D721Med (cell line): ENCODE measurements at places on chromosomes 7 and 10.

DNA sequence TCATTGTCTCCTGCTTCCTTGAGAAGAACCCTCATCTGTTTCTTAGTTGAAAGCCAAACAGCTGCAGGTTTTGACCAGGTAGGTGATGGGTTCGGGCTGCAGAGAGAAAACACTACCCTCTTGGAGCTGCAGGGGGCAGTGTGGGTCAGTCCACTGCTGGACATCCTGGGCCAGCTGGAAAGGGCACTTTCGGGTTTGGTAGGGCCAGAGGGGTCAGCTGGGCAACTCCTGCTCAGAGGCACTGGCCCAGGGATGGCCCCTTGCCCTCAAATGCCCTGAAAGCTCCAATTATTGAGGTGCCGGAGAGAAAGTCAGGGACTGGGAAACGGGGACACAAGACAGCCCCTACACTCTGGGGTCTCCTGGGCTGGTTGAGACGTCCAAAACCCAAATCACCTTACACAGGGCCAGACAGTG lies 90.7 kb downstream of the MKI67 start:
- no peak for DNase-seq

GRCh38 chr7:120802751-120803150 lies 55.2 kb downstream of the TSPAN12 start:
- no peak for DNase-seq

DNA sequence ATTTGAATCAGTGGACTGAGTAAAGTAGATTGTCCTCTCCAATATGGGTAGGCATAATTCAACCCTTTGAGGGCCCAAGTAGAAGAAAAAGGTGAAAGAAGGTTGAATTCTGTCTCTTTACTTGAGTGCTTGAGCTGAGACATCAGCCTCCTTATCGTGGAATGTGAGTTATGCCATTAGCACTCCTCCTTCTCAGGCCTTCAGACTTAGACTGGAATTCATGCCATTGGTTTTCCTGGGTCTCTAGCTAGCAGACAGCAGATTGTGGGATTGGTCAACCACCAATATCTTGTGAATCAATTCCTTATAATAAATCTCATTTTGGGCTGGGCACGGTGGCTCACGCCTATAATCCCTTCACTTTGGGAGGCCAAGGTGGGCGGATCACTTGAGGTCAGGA lies 89.2 kb downstream of the CUL2 start:
- no peak for DNase-seq

- no peak for DNase-seq
Observed at GRCh38 chr10:59337201-59337652, 25.1 kb downstream of the FAM13C start.

DNA sequence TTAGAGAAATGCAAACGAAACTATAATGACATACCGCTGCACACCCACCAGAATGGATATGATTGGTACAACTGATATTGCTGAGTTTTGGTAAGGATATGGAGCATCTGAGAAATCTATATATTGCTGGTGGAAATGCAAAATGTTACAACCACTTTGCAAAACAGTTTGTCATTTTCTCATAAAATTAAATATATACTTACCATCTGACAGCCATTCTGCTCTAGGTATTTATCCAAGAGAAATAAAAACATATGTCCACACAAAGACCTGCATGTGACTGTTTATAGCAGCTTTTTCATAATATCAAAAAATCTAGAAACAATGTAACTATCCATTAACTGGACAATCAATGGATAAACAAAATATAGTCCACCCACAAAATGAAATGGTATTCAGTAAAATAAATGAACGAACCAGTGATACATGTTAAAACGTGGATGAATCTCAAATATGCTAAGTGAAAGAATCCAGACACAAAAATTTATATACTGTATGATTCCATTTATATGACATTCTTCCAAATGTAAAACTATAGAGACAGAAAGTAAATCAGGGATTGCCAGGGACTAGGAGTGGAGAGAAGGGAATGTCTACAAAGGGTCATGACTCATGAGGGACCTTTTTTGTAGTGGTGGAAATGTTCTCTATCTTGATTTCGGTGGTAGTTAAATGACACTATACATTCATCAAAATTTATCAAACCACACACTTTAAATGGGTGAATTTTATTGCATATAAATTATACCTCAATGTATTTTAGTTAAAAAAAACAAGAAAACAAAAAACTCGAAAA lies 312.0 kb upstream of the GLI3 start:
- no peak for DNase-seq
